ENCODE measurements at places on chromosomes 5 and 9.

GRCh38 chr5:16756692-16757091, 139.9 kb upstream of the RETREG1 start:
- DNase-seq, result no peak

DNA sequence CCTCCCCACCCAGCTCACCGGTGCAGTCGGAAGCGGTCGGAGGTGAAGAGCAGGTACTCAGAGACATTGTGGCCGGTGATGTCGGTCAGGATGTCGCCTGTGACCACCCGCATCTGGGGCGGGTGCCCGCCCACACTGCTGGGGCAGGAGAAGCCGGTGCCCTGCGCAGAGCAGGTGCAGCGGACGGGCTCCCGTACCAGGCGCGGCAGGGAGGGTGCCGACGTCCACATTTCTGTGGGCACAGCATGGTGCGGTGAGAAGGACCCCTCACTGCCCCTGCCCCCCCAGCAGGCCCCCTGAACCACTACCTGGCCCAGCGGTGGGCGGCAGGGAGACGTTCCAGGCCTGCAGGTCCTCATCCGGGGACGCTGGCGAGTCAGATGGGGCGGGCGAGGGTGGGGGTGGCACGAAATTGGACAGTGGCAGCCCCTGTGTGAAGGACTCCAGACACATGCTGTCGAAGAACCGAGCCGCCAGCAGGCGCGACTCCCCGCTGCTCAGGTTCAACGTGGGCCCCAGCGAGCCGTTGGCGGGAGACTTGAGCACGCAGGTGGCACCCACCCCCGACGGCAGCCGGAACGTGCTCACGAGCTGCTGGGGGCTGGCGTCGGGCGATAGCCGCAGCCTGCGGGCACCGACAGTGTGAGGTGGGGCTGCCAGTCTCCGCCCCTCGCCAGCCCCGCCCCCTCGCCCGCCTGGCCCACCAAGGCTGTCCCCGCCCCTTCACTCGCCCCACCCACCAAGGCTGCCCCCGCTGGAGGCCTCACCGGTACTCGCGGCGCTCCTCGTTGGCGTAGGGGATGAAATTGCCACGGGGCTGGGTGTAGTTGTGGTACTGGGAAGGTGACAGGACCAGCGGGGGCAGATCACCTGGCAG, 15.1 kb downstream of the ABCA2 start:
- no peak for DNase-seq

DNA sequence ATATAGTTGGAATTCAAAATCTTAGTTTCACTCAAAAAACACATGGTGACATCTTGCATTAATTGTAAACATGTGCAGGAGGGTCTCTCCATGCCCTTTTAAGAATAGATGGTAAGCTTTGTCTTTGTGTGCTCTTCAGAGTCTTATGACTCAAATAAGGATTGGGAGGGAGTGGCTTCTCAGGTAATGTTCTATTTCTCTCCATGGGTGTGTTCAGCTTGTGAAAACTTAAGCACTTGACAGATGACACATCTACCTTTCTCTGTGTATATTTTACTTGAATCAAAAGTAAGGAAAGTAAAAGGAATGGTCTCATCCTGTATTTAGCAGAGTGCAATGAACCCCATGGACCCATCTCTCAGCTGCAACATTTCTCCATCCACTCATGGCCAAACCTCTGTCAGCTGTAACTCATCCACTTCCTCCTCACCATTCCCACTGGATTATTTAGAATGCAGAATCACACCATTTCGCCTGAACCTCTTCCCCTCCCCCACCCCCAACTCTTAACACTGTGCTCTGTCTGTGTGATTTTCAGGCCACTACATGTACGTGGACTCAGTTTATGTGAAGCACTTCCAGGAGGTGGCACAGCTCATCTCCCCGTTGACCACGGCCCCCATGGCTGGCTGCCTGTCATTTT, 82.1 kb downstream of the MAMDC2 start:
- no peak for DNase-seq

DNA sequence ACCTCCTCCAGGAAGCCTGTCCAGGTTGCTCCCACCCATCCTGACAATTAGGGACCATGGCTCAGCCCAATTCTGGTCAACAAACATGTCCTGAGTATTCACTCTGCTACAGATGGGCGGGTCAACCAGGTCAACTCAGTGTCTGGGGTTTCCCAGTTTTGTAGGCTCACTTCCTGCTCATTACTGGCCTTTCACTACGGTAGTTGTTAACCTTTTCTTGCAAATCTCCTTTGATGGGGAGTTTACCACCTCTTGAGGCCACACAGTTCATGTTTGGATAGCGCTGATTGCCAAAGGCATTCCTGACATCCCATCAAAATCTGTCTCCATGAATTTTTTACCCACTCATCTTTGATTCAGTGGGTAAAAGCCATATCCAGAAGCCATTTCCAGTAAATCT, 13.8 kb downstream of the TMEM8B start:
- no peak for DNase-seq

DNA sequence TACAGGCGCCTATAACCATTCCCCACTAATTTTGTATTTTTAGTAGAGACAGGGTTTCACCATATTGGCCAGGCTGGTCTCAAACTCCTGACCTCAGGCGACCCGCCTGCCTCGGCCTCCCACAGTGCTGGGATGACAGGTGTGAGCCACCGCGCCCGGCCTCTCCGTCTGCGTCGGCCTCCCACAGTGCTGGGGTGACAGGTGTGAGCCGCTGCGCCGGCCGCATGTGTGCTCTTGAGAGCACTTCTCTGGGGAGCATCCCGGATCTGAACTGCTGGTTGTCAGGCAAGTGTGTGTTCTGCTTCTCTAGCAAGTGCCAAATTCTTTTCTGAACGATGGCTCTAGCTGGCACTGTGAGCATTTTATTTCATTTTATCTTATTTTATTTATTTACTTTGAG, 3.7 kb upstream of the ENTPD2 start:
- no peak for DNase-seq

- DNase-seq, result no peak
Measured at GRCh38 chr5:136905571-136905970, 540.2 kb upstream of the TRPC7 start.

DNA sequence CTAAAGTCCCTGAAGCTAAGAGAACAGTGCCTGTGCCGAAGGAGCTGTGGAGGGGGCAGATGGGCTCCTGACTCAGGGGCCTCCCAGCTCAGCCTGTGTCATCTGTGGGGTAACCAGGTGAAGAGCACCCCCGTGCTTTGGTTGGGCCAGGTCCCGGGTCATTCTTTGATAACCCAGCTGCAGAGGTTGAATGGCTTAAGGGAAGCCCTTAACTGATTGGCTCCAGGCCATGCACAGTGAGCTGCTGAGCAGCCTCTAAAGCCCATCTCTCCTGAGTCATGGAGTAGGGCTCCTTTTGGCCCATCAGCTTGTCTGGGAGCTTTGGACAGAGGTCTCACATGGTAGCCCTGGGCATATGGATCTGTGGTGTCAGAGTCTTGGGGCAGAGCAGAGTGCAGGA, 28.7 kb downstream of the COL27A1 start:
- DNase-seq, result no peak

DNA sequence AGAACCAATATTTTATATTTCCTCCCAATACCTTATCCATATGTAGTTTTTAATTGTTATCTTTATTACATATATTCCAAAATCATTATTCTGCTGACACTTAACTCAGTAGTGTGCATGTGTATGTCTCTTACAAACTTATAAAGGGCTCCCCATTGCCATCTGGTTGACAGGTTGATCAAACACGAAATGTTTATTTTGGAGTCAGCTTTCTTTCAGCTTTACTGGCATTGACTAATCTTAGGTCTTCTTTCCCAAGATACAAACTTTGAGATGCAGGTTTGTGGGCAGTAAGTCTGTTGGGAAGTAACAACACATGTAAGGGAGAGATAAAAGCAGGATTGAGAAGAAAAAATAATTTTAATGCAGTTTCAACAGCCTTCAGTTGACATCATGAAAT, 716.0 kb upstream of the CHD1 start:
- no peak for DNase-seq

GRCh38 chr9:107239474-107239873, 43.6 kb upstream of the RAD23B start:
- no peak for DNase-seq

DNA sequence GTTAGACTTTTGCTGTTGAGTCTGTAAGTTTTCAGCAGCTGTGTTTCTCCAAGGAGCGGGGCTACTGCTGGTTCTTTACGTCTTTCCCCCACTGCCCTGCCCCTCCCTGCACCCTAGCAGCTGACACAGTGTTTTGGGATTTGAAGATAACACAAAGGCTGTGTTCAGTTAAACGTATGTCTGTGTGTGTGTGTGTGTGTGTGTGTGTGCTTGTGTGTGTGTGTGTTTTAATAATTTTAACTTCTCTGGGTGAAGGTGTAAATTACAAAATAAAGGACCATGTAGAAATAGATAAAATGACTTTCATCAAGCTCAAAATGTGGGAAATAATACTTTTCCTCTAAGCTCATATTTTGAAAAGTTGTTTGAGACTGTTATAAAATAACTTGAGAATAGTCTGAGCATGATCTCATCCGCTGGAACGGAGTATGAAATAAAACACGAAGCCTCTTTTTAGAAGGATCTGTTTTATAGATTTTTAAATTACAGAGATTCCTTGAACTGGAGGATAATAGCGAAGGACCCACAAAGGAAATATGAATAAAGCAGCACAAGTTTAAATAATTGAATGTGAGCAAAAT, 10.9 kb downstream of the ABL1 start:
- DNase-seq, result no peak

- no peak for DNase-seq
Measured at GRCh38 chr9:127399736-127400269, 2.8 kb downstream of the SLC2A8 start.

DNA sequence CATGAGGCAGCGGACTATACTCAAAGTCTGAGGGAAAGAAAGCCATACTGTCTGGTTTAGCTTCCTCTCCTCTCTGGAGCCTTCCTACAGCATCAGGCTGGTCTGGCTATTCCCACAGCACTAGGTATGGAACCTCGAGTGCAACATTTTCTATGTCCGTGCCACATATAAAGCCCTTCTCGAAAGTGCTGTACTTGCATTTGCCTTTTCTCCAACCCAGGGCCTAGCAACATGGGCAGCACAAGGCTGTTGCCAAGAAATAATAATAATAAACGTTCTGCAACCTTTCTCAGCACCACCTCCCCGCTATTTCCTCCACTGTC, 804 bp downstream of the MED10 start:
- DNase-seq, result no peak

DNA sequence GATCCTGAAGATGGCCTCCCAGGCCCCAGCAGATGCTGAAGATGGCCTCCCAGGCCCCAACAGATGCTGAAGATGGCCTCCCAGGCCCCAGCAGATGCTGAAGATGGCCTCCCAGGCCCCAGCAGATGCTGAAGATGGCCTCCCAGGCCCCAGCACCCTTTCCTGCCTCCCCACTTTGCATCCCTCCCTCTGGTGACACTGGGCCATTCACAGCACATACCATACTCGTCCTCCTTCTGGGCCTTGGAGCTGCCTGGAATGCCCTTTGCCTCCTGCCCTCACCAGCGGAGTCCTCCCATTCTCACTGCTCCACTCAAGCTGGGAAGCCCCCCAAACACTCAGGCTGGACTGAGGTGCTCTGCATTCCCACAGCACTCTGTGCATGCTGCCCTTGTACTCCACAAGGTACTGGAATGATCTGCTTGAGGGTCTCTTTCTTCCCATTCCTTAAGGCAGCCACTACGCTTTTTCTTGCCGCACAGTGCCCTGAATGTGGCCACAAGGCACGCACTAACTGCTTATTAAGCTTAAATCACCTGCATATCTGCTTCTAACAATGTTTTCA, 550.0 kb downstream of the BNC2 start:
- DNase-seq, result no peak

DNA sequence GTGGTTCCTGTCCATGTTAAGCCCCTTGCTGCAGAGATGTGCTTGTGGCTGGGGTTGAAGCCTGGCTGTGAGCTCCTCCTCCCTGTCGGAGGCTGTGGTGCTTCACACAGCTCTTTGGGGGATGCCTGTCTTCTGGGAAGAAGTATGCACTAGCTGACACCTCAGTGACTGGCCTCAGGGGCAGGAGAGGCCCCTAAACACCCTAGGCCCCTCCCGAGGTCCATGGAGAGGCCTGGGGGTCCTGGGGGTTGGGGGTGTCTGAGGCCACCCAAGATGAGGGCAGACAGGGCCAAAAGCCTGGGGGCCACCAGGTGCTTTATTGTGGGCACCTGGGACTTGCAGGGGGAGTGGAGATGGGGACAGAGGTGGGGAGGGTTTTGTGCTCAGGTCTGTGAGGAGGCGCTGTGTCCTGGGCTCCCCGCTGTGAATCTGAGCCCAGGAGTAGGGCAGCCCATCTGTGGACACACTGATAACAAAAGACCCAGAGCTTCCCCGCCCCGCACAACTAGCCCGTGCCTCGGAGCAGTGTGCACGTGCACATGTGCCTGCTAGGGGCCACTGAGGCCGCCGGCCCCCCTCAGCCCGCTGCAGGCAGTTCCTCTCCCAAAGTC, 92.0 kb downstream of the PHF2 start:
- DNase-seq, result peak; percentile 29

- no peak for DNase-seq
Measured at GRCh38 chr5:884345-885126, 8.1 kb downstream of the BRD9 start.

- DNase-seq, result no peak
Measured at GRCh38 chr5:179192891-179193470, 132.8 kb downstream of the ZNF354C start.

GRCh38 chr5:145341842-145342241, 493.3 kb downstream of the PRELID2 start:
- DNase-seq, result no peak

- DNase-seq, result no peak
Measured at GRCh38 chr5:89086390-89087086, 203.6 kb upstream of the MEF2C start.

- DNase-seq, result no peak
Measured at GRCh38 chr5:71640408-71640807, 53.3 kb downstream of the MCCC2 start.

GRCh38 chr5:88736494-88736893, 146.5 kb downstream of the MEF2C start:
- no peak for DNase-seq

GRCh38 chr9:84045481-84046097, 65.0 kb downstream of the RMI1 start:
- DNase-seq, result peak; percentile 2

DNA sequence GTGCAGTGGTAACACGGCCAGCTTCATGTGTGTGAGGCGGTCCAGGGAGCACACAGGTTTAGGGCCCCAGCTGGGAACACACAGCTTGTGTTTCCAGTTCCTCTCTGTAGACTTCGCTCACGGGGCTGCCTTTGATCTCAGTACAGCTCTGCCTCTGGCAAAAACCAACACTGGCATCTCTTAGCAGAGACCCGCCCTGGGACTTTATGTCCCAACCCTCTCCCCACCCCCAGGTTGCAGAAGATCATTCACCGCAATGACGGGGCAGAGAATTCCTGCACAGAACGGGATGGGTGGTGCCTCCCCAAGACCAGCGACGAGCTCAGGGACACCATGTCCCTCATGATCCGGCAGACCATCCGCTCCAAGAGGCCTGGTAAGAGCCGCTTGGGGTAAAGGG, 5.2 kb upstream of the CEL start:
- no peak for DNase-seq

GRCh38 chr9:126151686-126152134, 174.9 kb upstream of the MVB12B start:
- no peak for DNase-seq

GRCh38 chr5:118450554-118451332, 537.6 kb downstream of the DTWD2 start:
- DNase-seq, result peak; percentile 72

GRCh38 chr9:135533674-135534073, 12.3 kb upstream of the OBP2A start:
- no peak for DNase-seq

- no peak for DNase-seq
Measured at GRCh38 chr9:13554626-13555025, 275.1 kb upstream of the MPDZ start.

- no peak for DNase-seq
Measured at GRCh38 chr9:133667759-133668450, 31.7 kb downstream of the DBH start.

- no peak for DNase-seq
Measured at GRCh38 chr5:108061941-108062340, 320.0 kb downstream of the FBXL17 start.

Measured in brain (organoid and tissue), 16 donors.